ENCODE measurements at places on chromosomes 1 and 21. TPM values are rescaled to one million over a fixed set of nuclear protein-coding genes. Genes with fewer than 3 reads are reported as not detected.

The KCNJ15 gene
- total RNA-seq: 36.6 TPM

The RIMS3 gene
- total RNA-seq: 3.6 TPM

The ABCD3 gene
- total RNA-seq: 28.4 TPM

The PM20D1 gene
- not detected for total RNA-seq

The RAB3B gene
- total RNA-seq: 2.8 TPM

The SHE gene
- not detected for total RNA-seq

The COL8A2 gene
- total RNA-seq: 4.8 TPM

The MTMR11 gene
- 10.2 TPM for total RNA-seq

The CASZ1 gene
- 8.9 TPM for total RNA-seq

The S100A7A gene
- total RNA-seq: not detected

The BRDT gene
- not detected for total RNA-seq
